Breast epithelium (tissue), 4 donors: ENCODE measurements at places on chromosomes 6 and 20. TPM values are rescaled to one million over a fixed set of nuclear protein-coding genes. Genes with fewer than 3 reads are reported as not detected.
A peak's percentile ranks its signal among the peaks of the same experiment; 100 is the strongest.

Gene DZANK1
- 14.8 TPM for total RNA-seq

Gene SLC17A2
- total RNA-seq: not detected

Gene PTGIS
- 38.7 TPM for total RNA-seq

Gene UBE2C
- 0.98 TPM for total RNA-seq

Gene KHDRBS2
- total RNA-seq: not detected

Gene RNF144B
- 37.0 TPM for total RNA-seq

Gene TREM1
- 1.3 TPM for total RNA-seq

DNA sequence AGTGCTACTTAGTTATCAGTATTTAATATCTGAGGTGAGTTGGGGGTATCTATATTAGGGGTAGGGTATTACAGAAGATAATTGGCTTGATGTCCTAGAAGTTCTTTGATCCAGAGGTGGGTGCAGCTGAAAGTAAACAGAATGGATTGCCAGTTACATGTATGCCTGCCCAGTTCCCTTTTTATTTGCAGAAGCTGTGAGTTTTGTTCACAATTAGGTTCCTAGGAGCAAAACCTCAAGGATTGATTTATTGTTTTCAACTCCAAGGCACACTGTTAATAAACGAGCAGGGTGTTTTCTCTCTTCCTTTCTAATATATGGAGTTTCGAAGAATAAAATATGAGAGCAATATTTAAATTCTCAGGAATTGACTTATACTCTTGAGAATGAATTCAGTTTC, 129.0 kb downstream of the SULF2 start:
- no peak overlapping the region for H3K4me3 ChIP-seq
- DNase-seq: no peak
- no peaks in the 10 kb centered on the region for H3K27me3 ChIP-seq
- peaks cover 9% of the 10 kb centered on the region for H3K36me3 ChIP-seq

- no peak overlapping the region for H3K4me3 ChIP-seq
- H3K4me1 ChIP-seq: no peaks in the 10 kb centered on the region
- H3K36me3 ChIP-seq: no peaks in the 10 kb centered on the region
- H3K27me3 ChIP-seq: no peaks in the 10 kb centered on the region
Observed at GRCh38 chr20:45907219-45907948, 4.6 kb downstream of the PLTP start.

DNA sequence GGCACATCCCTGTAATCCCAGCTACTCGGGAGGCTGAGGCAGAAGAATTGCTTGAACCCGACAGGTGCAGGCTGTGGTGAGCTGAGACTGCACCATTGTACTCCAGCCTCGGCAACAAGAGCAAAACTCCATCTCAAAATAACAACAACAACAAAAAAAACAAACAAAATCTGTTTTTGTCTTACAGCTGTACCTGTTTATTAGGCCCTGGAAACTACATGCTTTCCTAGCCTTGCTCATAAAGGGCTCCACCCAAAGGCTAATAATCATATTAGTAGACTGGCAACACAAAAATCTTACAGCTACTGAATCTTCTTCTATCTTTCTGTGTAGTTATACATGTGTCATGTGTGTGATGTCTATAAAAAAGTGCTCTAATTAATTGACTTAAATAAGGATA, 503.9 kb upstream of the EYS start:
- no peak overlapping the region for H3K27ac ChIP-seq
- H3K27me3 ChIP-seq: no peaks in the 10 kb centered on the region
- DNase-seq: no peak
- H3K4me1 ChIP-seq: no peaks in the 10 kb centered on the region
- no peaks in the 10 kb centered on the region for H3K36me3 ChIP-seq
- no peak overlapping the region for H3K4me3 ChIP-seq

- no peaks in the 10 kb centered on the region for H3K4me1 ChIP-seq
- H3K36me3 ChIP-seq: no peaks in the 10 kb centered on the region
- no peak overlapping the region for H3K4me3 ChIP-seq
- no peak overlapping the region for H3K27ac ChIP-seq
- no peak for DNase-seq
Observed at GRCh38 chr20:56552911-56553629, 20.0 kb downstream of the FAM209B start.

GRCh38 chr6:10977231-10977968, 66.7 kb downstream of the ELOVL2 start:
- H3K4me1 ChIP-seq: no peaks in the 10 kb centered on the region
- H3K36me3 ChIP-seq: no peaks in the 10 kb centered on the region
- DNase-seq: no peak
- no peak overlapping the region for H3K4me3 ChIP-seq
- H3K27me3 ChIP-seq: no peaks in the 10 kb centered on the region

DNA sequence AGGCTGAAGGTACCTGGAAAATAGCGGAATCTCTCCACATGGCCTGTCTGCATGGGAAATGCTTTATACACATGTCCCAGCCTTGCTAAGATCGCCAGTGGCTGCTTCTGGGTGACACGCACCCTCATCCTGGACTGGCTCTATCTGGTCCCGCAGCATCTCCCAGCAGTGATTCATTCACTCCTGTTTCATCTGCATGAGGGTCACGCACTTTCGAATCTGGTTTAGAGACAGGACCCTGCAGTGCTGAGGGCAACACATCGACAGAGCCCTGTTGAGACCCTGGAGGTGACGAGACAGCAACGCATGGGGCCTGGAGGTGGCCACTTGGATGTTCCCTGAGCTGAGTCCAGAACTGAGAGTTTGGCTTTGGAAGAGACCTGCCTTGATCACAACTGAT, 136.5 kb downstream of the SMOC2 start:
- H3K4me3 ChIP-seq: no peak overlapping the region
- H3K27me3 ChIP-seq: no peaks in the 10 kb centered on the region
- H3K27ac ChIP-seq: no peak overlapping the region
- no peaks in the 10 kb centered on the region for H3K36me3 ChIP-seq
- no peaks in the 10 kb centered on the region for H3K4me1 ChIP-seq

DNA sequence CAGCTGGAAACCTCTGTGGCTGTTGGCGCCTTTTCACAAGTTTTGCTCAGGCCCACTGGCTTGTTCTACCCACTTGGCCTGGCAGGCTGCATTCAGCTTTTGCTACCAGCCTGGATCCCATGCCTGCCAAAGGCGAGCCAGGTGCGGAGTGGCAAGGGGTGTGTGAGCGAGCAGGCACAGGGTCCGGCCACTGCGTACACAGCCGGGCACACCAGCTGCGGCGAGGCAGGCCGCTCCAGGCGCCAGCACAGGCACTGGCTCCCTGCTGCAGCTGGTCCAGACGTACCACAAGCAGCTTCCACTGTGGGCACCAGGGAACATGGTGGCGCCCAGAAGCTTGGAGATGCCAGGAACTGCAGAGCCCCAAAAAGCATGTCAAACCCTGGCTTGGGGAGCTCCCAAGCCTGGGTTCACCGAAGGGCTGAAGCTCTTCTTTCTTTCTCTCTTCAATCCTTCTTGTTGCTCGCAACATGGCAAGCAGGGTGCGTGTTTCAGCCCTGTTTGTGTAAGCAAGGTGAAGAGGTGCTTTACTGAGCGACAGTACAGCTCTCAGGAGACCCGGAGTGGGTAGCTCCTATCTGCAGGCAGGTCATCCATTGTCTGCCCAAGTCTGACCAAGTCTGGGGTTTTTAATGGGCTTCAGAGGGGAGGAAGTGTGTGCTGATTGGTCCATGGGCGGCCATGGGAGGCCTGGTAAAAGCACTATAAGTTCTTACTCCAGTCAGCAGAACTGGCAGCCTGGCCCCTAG, 32.6 kb upstream of the GRM4 start:
- no peaks in the 10 kb centered on the region for H3K27me3 ChIP-seq
- no peak overlapping the region for H3K4me3 ChIP-seq
- H3K36me3 ChIP-seq: no peaks in the 10 kb centered on the region
- DNase-seq: no peak

DNA sequence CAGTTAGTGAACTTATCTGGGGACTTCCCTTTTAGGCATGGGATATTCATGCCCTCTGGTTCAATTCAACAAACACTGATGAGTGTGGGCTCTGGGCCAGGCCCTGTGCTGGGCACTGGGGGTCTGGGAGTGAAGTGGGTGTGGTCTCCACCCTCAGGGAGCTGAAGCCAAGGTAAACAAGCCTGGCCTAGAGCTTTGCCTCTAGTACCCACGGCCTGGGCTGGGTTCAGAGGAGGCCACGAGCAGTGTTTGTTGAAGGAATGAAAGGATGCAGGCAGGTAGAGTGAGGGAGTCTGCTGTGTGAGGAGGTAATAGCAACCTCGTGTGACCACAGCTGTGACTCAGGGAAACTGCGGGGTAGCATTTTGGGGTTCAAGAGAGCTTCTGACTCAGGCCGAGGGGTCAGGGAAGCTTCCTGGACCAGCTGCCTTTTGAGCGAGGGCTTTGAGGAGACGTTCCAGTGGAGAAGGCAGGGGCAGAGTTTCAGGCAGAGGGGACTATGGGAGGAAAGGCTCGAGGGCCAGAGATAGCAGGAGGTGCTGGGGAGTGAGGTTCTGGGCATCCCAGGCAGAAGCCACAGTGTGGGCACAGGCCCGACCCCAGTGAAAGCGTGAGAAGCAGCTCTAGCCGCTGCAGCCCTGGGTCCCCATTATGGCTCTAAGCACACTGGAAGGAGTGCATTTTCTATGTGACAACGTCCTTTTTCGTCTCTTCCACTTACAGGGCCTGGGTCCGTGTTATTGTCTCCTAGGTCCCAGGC, 5.6 kb downstream of the MYLK2 start:
- no peak overlapping the region for H3K27ac ChIP-seq
- no peaks in the 10 kb centered on the region for H3K36me3 ChIP-seq

GRCh38 chr20:59043698-59044097, 1.1 kb upstream of the PRELID3B start:
- H3K27me3 ChIP-seq: no peaks in the 10 kb centered on the region
- no peak overlapping the region for H3K4me3 ChIP-seq
- H3K27ac ChIP-seq: peak overlapping the region; percentile 90
- no peak for DNase-seq

DNA sequence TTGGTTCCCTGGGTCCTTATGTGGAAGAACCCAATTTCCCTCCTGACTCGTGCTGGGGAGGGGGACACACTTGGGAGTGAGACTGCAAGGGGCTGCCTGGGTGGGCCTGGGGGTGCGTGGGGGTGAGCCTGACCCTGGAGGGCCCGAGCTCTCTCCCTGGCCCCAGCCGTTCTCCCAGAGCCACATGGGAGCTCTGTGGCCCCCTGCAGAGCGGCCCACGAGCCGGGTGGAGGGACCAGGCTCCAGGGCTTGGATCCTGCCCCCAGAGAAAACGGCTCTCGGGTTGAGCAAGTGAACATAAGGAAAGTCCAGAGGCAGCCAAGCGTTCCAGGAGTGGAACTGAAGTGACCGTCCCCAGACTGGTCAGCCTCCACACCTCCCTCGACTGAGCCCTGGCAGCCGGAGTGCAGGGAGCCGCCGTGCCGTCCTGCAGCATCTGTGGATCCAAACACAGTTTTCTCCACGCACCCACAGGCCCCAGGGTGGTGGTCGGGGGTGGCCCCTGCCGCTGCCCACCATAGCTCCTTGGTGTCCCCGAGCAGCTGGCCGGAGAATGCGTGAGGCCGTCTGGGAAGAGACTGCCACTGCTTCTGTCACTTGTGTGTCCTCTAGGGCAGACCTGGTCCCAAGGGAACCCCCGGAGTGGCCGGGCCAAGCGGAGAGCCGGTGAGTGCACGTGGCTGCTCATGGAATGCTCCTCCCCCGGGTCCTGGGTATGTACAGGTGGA, 10.6 kb downstream of the COL9A3 start:
- H3K4me1 ChIP-seq: peaks cover 13% of the 10 kb centered on the region
- H3K27ac ChIP-seq: no peak overlapping the region
- DNase-seq: no peak
